AG09309 (cell line): ENCODE measurements at places on chromosomes 4 and X.
A peak's percentile ranks its signal among the peaks of the same experiment; 100 is the strongest.

DNA sequence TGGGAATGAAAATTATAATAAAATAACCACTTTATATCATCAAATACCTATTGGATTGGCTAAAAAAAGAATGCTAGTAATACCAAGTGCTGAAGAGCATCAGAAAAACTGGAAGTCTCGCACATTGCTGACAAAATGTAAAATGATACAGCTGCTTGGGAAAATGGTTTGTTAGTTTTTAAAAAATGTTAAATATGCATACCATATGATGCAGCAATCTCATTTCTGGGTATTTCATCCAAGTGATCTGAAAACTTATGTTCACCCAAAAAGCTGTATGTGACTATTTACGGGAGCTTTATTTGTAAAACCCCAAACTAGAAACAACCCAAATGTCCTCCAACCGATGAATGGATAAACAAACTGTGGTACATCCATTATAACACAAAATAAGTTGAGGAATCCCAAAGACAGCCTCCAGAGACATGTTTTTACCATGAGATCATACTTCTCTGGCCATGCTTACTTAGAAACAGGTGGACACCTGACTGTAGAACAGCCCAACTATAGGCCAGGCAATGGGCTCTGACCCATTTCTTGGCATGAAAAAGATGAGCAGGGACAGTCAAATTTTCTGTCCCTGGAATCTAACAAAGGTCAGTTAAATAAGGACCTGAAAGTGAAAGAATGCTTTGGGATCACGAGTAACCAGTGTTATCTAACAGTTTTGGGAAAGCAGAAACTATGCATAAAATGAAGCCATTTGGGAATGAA, 47.5 kb upstream of the FAM120C start:
- no peak for DNase-seq

GRCh38 chr4:106344647-106344970, 24.0 kb downstream of the GIMD1 start:
- no peak for DNase-seq

DNA sequence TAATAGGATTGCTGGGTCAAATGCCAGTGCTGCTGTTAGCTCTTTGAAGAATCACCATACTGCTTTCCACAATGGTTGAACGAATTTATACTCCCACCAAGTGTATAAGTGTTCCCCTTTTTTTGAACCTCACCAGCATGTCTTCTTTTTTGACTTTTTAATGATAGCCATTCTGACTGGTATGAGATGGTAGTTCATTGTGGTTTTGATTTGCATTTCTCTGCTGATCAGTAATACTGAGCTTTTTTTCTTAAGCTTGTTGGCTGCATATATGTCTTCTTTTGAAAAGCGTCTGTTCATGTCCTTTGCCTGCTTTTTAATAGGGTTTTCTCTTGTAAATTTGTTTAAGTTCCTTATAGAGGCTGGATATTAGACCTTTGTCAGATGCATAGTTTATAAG, 14.8 kb downstream of the USP38 start:
- no peak for DNase-seq

- DNase-seq = no peak
These were observed 430.7 kb downstream of the IDS start for GRCh38 chrX:149074398-149074797.

DNA sequence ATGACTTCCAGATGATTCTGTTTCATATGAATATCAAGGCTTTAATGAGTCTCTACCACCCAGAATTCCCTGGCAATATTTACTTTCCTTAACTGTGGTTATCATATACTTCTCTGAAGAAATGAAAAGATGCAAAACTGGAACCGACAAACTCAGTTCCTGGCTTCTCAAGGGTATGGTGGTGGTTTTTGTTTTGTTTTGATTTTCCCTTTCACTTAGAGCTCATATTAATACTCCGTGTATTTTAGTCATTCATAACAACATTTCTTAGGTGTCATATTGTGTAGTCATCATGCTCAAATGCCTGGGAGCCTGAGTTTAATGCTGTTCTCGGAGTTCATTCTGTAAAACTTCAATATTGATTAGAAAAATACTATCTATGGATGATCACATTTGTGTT, 665 bp downstream of the TRPC5OS start:
- DNase-seq = no peak

DNA sequence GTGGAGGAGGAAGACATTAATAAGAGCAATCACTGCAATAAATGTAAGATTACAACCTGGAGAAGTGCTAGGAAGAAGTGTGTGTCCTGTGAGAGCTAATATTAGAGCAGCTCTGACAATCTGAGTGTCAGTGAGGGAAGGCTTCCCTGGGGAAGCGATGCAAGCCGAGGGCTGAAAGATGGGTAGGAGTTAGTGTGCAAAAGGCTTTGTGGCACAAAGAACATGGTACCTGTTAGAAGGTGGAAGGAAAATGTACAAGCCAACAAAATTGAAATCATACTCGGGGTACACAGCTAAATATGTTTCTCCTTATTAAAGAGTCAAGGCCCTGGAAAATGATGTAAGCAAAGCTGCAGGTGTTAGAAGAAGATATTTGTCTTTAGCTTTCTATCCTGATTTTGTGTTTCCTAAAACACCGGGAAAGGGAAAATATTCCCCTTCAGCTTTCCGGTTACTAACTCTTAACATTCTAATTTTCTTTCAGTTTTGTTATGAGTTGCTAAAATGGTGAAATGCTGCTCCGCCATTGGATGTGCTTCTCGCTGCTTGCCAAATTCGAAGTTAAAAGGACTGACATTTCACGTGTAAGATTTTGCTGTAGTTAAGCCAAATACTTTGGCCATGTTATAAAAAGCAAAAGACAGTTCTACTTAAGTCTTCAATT, 808 bp downstream of the THAP6 start:
- no peak for DNase-seq

- no peak for DNase-seq
These were observed 68.0 kb downstream of the ATOH1 start for GRCh38 chr4:93896516-93896915.

DNA sequence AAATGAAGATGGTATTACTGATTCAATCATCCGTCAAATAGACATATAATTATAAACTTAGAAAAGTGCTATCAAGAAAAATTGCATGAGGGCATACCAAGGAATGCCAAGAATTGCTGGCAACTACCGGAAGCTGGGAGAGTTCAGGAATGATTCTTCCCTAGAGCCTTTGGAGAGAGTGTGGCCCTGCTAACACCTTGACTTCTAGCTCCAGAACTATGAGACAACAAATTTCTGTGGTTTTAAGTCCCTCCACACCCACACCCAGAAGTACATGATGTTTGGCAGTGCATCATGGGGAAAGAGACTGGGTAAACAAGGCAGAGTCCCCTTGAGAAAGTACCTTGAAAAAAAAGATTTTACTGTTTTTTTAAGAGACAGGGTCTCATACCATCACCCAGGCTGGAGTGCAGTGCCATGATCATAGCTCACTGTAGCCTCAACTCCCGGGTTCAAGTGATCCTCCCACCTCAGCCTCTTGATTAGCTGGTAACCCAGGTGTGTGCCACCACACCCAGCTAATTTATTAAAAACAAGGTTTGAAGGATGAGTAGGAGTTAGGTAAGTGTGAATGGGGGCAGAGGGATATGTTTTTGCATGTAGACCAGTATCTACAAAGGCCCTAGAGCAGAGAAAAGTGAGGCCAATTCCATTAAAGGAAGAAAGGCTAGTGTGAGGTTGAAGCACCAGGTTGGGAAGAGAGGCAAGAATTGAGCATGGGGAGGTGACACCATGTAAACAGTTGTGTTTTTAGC, 53.1 kb downstream of the GSX2 start:
- DNase-seq = peak; percentile 52

DNA sequence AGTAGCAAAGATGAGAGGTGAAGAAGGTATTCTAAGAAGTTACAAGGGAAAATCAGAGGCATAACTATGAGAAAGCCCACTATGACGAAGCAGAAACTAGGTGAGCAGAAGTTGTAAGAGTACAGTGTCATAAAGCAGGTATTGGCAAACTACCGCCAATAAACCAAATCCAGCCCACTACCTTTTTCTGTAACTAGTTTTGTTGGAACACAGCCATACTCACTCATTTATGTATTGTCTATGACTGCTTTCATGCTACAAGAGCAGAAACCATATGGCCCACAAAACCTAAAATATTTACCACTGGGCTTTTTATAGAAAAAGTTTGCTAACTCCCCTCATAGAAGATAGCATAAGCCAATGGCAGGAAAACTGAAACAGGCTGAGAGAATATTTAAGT, 31.8 kb upstream of the ZCCHC13 start:
- DNase-seq = no peak

GRCh38 chr4:68476191-68476590, 28.9 kb downstream of the TMPRSS11E start:
- no peak for DNase-seq

DNA sequence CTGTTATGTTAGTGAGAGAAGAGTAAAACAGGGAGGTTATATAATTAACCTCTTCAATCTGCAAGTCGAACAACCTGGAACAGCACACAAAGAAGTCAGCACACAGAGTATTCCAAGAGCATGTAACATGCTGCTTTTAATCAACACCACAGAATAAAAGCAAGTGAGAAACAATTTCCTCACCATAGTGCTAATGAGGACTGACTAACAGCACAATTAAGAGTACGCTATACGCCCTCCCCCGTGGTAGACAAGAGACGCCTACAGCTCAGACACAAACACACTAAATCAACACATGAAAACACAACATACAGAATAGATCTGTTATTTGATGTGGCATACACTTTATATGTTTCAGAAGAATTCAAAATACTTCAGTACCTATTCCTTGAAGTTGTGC, 103.0 kb downstream of the PPP3CA start:
- DNase-seq = no peak

GRCh38 chrX:16869393-16870094, 618 bp downstream of the RBBP7 start:
- DNase-seq = no peak

GRCh38 chr4:87356832-87357526, 34.0 kb downstream of the HSD17B11 start:
- no peak for DNase-seq

- DNase-seq = no peak
These were observed 253.3 kb upstream of the INTU start for GRCh38 chr4:127379499-127379898.

DNA sequence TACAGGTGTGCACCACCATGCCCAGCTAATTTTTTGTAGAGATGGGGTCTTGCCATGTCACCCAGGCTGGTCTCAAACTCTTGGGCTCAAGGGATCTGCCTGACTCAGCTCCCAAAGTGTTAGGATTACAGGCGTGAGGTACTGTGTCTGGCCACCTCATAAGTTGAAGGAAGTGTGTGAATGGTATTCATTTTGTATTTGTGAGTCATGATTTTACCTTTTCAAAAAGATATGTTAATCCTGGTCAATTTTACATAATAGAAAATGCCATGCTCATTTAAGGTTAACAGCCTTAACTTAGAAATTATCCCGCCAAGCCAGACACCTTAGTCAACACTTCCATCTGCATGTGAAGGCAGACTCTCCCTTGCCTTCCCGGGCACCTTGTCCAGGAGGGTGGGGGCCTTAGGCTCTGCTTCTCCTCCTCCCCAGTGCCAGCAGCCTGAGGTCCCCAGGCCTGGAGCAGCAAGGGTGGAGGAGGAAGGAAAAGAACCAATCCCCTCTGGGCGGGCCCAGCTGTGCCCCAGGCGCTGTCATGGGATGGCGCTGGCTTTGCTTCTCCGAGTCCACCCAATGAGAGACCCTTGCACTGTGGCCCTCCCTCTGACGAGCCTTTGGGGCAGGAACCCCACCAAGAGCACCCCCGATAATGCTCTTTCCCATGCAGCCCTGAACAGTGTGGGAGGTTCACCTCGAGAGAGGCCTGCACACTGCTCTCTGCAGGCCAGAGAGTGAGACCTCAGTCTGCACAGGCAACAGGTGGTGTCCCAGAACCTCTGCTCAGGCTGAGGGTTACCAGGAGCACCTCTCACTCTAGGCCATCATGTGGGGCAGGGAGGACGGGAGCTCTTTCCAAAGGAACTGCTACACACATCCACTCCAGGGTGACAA, 37.3 kb downstream of the RNF212 start:
- no peak for DNase-seq

DNA sequence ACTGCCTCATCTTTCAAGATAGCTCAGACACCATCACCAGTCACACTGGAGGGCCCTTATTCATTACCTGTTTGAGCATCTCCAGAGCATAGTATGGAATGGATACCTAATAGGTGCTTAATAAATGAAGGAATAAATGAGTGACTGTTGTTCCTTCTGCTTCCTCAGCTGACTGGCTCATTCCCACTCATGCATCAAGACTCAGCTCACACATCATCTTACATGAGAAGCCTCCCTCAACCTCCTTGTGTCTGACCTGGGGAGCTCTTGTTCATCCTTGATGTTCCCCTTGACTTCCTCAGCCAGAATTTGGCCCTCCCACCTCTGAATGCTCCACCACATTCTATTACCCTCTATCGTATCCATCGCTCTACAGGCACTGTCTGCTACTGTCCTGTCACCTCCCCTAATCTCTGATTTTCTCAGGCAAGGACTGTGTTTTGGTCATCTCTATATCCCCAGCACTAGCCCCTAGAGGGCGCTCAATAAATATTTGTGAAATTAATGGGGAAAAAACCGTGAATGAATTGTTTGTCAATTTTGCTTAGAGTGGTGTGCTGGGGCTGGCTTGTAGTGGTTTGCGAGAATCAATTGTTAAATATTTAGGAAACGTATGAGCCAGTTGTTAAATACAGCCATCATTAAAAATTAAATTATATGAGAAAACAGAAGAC, 88.3 kb downstream of the NHSL2 start:
- DNase-seq = no peak

- DNase-seq = no peak
These were observed 101.4 kb downstream of the PAPSS1 start for GRCh38 chr4:107618656-107619055.

GRCh38 chr4:174554231-174554728, 32.0 kb upstream of the HPGD start:
- no peak for DNase-seq

GRCh38 chr4:46945062-46945461, 36.0 kb upstream of the COX7B2 start:
- no peak for DNase-seq

- DNase-seq = no peak
These were observed 1977.2 kb downstream of the PCDH7 start for GRCh38 chr4:32697281-32697814.

- no peak for DNase-seq
These were observed 541 bp upstream of the FIP1L1 start for GRCh38 chr4:53376900-53377299.

GRCh38 chr4:90943311-90943710, 816.1 kb downstream of the CCSER1 start:
- DNase-seq = no peak

DNA sequence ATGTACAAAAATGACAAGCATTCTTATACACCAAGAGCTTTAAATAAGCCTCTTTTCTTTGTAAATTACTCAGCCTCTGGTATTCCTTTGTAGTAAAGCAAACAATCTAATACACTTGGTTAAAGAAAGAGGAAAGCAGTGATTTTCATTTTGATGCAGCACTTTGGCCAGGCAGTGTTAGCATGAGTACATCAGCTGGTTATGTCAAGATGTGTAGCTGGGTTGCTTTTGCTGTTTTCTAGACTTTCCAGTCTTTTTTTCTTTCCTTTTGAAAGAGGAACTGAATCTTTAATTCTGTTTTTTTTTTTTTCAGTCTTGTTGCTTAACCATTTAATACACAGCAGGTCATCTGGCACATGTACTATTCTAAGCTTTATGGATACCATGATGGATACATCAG, 167.1 kb upstream of the AADAT start:
- no peak for DNase-seq

GRCh38 chrX:107861056-107861455, 35.4 kb downstream of the MID2 start:
- DNase-seq = no peak
